SW 1271 (cell line): ENCODE measurements at places on chromosomes 16 and 17.

- DNase-seq = no peak
These were observed 29.7 kb downstream of the MGRN1 start for GRCh38 chr16:4654011-4654963.

- DNase-seq = no peak
These were observed 268.5 kb downstream of the GRIN2A start for GRCh38 chr16:9913604-9914326.

DNA sequence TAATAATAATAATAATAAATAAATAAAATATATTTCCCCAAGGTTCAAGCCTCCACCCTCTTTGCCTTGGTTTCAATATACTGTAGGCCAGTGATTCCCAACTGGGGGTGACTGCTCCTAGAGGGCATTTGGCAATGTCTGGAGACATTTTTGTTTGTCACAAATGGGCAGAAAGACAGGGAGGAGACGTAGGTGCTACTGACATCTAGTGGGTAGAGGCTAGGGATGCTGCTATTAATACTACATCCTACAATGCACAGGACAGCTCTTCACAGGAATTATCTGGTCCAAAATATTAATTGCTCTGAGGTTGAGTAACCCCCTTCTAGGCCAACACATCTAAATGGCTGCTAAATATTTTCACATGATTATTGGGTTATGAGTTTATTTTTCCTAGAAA lies 12.8 kb upstream of the PRR14 start:
- DNase-seq = peak; percentile 40

DNA sequence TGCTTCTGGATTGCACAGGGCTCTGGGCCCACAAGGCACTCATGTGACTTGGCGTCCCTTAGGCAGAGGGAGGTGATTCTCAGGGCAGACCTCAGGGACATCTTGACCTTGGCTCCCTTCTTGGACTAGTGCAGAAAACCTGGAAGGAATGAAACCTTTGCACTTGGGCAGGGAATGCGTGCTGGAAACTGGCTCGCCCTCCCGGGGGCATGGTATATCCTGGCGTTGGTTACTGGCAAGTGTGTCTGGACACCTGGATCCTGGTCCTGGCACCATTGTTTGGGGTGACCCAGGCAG lies 63.5 kb upstream of the LGALS9 start:
- DNase-seq = no peak

DNA sequence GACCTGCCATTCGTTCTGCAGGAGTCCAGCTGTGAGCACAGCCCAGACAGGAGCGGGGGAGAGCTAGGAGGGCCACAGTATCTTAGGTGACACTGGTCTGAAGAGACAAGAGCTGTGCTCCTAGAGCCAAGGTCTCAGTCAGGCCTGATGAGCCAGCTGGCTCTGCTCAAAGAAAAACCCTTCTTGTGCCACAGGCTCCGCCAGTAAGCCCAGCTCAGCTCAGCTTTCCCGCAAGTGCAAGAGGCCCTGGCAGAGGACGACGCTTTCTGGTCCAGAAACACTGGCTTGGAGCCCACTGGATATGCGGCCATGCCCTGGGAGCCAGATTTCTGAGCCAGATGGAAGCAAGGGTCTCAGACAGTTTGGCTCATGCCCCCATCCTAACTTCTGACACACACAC lies 23.9 kb downstream of the PEMT start:
- DNase-seq = no peak

DNA sequence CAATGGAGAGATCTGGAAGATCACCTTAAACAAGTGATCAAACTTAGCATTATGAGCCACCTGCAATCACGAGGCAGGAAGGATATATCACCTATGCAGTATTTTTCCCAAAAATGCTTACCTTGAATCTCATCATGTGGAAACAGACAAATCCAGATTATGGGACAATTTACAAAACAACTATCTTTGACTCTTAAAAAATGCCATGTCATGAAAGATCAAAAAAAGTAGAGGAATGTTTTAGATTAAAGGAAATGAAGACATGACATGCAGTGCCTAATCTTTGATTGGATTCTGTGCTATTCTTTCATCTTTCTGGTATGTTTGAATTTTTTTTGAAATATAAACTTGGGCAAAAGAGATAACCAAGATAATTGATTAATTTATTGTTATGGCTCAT lies 95.9 kb downstream of the KPNA2 start:
- DNase-seq = no peak

GRCh38 chr16:82181461-82182185 lies 11.6 kb upstream of the MPHOSPH6 start:
- DNase-seq = no peak

GRCh38 chr17:41894791-41895331 lies 23.9 kb downstream of the ACLY start:
- no peak for DNase-seq

DNA sequence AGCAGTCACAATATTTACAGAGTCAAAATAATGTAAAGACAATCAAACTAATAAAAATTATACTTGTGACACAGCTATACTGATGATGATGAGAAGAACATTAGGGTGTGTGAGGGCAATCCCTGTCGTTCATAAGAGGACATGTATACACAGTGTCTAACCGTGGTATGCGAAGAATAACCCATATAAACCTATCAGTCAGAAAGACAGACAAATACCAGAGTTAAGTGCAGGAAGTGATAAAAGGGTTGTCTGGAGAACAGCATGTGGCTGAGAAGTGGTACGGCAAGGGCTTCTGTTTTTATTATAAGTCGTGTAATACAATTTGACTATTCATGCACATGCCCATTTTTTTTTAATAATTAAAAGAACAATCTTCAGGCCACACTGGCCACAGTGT lies 46.7 kb downstream of the LMF1 start:
- DNase-seq = no peak

- no peak for DNase-seq
These were observed 234.9 kb downstream of the IRF8 start for GRCh38 chr16:86133847-86134375.
